Activated T-helper 1 cell treated with anti-CD3 and anti-CD28 coated beads, Interleukin-2, amount 50 U/mL, for 16 hours (primary cell): ENCODE measurements at places on chromosomes 3 and 15.

DNA sequence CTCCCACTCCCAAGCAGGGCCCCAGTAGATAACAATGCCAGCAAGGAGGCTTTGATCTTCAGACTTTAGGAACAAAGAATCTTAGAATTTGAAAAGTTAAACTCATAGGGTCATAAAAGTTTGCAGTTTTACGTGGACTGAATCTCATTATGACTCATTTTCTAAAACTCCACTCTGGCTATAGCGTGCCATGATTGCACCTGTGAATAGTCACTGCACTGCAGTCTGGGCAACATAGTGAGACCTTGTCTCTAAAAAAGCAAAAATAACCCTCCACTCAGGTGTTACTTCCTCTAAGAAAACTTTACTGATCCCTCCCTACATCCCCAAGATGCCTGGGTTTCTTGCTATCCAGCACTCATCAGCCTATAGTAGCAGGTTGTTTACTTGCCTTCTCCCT lies 104.5 kb downstream of the IL20RB start:
- DNase-seq = no peak

DNA sequence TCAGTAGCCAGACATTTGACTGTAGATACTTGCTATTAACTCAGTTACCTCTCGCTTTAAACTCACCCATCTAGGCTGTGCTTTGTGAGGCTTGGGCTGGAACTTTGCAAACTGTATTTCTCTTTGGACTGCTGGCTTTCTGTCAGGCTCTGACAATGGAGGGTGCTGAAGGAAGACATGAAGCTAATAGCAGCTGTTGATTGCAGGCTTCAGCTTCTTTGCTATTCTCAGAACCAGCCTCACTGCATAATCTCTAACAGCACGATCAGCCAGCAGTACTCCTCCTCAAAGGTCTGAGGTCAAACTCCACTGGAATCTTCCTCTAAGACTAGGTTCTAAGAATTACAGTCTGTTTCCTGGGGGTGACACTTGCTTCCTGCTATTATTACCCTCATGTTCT lies 295.6 kb downstream of the ZBBX start:
- no peak for DNase-seq

DNA sequence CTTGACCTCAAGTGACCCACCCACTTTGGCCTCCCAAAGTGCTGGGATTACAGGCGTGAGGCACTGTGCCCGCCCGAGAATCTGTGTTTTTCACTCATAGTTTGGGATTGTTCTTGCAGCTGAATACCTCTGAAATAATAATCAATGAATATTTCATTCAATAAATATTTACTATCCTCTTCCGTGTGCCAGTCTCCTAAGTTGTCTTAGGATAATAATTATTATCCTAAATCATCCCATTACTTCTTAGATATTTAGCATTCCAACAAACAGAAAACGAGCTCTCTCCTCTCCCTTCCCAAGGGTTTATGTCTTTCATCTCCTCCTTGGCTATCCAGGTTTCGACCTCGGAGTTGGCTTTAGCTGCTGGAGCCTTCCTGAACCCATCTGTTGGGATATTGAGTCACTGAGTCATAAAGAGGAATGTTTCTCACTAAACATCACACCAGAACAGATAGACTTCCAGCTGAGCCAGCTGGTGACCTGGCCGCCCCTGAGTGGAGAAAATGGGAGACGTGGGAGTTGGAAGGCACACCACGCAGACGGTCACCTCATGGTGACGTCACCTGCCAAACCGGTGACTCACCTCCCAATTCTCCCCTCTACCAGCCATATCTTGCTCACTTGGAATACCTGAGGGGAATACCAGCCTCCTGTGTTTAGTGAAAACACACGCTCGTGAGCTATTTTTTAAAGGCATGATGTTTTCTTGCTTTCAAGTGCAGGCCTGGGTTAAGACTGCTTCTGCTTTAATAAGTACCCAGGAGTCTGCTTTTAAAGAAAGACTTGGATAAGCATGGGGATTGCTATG lies 43.9 kb downstream of the BHLHE40 start:
- no peak for DNase-seq

DNA sequence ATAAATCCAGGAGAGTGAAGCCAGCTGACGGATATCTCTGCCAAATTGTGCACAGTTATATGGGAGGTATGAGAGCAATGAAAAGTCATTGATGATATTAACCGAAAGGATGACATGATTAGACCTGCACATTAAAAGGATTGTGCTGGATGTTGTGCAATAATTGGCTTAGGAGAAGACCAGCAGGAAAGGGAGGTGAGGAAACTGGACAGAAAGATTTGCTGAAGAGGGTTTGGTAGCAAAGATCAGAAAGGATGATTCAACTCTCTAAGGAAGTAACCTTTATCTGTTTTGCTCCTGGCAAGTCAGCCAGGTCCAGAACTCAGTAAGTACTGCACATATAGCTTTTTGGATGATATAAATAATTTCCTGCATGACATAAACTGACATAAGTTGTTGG lies 704.7 kb downstream of the GRM7 start:
- no peak for DNase-seq

DNA sequence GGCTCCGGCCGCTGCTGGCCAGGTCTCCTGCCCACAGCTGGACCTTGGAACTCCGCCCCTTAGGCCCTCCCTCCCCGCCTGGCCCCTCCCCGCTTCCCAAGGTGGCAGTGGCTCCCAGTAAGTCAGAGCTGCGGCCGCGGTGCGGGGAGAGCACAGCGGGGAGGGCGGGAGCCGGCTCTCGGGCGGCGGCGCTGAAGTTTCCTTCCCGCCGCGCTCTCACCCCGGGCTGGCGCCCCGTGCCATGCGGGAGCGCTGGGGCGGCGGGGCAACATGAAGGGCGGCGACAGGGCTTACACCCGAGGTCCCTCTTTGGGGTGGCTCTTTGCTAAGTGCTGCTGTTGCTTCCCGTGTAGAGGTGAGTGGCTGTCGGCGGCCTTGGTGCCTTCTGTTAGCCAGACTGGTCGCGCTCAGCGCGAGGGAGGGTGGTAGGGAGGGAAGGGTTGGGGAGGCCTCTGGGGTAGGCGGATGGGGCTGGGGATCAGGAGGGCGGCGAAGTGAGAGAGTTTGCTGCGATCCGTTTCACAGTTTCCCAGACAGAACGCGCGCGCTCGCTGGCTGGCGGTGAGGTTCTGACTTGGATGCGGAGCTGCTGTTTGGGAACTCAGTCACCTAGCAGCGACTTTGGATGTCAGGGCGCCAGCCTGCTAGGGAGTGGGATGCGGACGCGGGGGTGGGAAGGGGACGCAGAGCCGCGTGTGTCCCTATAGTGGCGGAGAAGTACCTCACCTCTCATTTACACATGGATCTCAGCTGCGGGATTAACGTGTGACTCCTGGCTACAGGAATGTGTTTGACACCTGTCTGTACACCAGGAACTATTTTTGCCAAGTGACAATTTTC lies 145.5 kb upstream of the UMPS start:
- peak; percentile 7 for DNase-seq

- DNase-seq = no peak
These were observed 471.2 kb upstream of the TGFBR2 start for GRCh38 chr3:30135190-30135589.
